ENCODE measurements at places on chromosomes 4 and X.

GRCh38 chr4:172772781-172773180, 395.8 kb upstream of the GALNT7 start:
- DNase-seq = no peak

GRCh38 chr4:4560642-4561041, 18.8 kb upstream of the STX18 start:
- no peak for DNase-seq

DNA sequence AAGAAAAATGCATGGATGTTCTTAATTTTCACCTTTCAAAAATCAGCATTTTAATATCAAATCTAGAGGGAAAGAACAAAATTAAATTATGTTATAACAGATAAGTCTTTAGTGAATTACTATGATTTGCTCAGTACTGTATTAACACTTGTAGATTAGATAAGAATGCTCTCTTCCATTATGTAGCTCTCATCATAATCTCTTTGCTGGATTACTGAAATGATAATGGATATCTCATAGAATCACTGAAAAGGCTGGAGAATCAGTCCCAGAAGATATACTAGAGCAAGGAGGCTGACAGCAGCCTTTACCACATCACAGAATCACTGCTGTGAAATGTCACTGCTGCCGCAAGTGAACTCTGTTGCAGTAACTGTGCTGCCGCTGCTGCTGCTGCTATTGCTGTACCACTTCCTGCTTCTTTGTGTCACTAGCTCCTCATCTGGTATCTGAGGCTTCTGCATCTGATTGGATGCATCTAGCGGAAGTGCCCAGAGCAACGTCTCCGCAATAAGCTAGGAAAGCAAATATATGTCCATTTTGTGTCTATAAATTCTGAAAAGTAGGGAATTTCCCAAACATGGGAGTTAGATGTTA, 738.2 kb downstream of the ADGRL3 start:
- DNase-seq = no peak

GRCh38 chr4:25939330-25939729, 25.3 kb downstream of the SMIM20 start:
- no peak for DNase-seq

- no peak for DNase-seq
These were observed 179.0 kb downstream of the PDGFC start for GRCh38 chr4:156792462-156793085.

DNA sequence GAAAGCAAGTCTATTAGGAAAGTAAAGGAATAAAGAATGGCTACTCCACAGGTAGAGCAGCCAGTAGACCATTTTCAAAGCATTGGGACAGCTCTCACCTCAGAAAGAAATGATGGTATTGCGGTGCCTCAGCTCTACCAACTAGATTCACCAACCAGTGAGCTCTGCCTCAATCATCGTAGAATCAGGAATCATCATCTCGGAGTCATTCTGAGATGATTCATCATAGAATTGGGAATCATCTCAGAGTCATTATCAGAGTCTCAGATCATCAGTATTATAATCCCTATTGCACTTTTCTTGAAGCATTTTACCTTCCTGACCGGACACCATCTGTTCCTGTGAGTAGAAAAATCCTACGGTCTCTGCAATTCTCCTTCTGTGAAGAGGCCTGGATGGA, 17.5 kb upstream of the SAT1 start:
- no peak for DNase-seq

DNA sequence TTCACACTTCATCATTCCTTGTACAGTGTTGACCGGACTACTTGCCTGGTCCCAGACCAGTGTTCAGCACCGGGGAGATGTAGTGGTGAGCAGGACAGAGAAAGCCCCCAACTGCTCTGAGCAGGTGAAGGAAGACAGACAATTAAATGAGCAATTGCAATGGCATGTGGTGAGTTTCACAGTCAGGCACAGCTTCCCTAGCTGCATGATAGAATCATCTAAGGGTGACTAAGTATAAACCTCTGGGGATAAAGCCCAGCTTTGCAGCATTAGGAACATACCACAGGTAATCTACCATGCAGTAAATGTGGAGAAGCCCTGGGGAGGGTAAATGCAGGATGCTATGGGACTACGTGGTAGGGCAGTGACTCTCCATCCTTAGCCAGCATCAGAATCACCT, 47.8 kb downstream of the TMA16 start:
- no peak for DNase-seq

- DNase-seq = no peak
These were observed 747.6 kb downstream of the PCDH7 start for GRCh38 chr4:31467781-31468180.

- DNase-seq = no peak
These were observed 961.0 kb downstream of the PCDH18 start for GRCh38 chr4:136571315-136571714.

DNA sequence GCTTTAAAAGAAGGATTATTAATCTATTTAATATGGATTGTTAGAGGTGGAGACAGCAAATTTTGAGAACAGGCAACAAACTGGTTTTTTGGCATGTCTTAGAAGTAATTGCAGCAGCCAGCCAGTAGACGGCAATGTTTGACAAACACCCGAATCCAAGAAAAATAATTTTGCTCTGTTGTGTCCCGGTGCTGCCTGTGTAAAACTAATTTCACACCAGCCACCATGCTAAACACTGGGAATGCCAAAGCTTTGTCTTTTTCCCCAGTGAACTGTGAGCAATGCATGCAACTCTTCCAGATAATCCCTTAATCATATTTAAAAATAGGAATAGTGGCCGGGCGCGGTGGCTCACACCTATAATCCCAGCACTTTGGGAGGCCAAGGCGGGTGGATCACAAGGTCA, 25.9 kb downstream of the SMIM31 start:
- DNase-seq = peak; percentile 59

GRCh38 chr4:56409511-56410090, 22.3 kb upstream of the AASDH start:
- DNase-seq = no peak

- DNase-seq = peak; percentile 17
These were observed 97.4 kb downstream of the COL4A5 start for GRCh38 chrX:108537005-108537404.

GRCh38 chrX:1493877-1494510, 41.3 kb upstream of the ASMTL start:
- DNase-seq = peak; percentile 56

DNA sequence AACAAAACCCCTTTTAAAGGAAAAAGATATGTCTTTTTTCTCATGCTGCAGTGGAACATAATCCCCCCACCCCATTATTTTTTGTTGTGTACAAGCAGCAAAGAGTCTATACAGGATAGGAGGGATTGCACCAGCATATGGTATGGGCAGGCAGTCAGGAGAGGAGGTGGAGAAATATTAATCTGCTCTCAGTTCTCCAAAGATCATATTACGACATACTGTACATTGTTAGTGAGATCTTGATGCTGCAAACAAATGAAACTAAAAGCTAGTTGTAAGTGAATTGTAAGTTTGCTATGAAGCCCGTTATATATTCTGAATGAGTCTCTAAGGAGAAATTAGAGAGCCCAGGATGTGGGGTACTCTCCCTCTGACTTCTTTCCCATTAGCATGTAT, 75.3 kb downstream of the RAPGEF2 start:
- DNase-seq = no peak

- DNase-seq = no peak
These were observed 771 bp upstream of the RBPJ start for GRCh38 chr4:26319949-26320537.

GRCh38 chrX:103941201-103941975, 21.0 kb upstream of the TMSB15B start:
- DNase-seq = peak; percentile 42

DNA sequence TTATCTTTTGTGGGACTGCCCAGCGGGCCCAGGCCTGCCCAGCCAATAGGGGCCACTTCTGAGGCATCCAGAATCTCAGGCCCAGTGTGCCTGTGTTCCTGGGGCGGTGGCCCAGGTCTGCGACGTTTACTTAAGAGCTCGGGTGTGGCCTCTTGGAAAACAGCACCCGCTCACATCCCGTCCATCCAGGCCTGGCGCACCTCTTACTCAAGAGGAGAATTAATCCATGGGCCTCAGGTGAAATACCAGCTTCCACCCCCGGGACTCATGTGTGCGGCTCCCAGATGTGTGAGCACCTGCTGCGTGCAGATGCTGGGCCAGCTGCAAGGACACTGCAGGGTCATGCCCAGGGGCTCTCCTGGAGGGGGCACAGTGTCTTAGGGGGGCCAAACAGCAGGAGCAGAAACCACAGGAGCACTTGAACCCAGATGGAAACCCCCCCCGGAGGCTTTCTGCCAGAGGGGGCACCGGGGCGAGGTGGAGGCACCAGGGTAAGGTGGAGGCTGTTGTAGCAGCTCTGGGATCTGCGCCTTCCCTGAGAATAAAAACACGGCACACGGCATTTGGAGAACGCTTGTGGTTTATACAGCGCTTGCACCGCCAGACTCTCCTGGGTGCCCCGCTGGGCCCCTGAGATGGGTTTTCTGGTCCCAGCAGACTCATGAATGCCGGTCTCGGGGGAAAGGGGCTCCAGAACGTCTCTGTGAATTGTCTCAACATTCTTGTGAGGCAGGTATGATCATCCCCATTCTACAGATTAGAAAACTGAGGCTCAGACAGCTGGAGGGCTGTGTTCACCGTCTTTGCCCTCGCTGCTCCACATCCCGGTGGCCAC, 2.8 kb downstream of the PSAPL1 start:
- no peak for DNase-seq

GRCh38 chrX:48864210-48864609, 28.8 kb upstream of the PCSK1N start:
- DNase-seq = no peak

DNA sequence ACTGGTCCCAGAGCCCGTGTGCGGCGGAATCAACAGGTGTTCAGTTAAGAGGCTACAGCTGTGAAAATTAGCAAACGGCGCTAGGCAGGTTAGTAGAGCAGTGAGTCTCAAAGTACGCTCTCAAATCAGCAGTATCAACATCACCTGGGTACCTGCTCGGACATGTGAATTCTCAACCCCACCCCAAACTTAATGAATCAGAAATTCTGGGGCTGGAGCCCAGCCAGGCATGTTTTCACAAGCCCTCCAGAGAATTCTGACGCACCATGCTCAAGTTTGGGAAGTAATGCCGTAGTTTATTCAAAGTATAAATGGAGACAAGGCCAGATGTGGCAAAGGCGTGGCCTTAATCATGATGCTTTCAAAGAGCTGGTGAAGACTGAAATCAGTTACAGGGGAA, 58.2 kb upstream of the PTCHD1 start:
- no peak for DNase-seq

GRCh38 chrX:113950081-113950678, 633.7 kb upstream of the HTR2C start:
- DNase-seq = no peak

GRCh38 chrX:13110433-13111324, 66.3 kb upstream of the FAM9C start:
- no peak for DNase-seq

- DNase-seq = no peak
These were observed 99.6 kb upstream of the CCSER1 start for GRCh38 chr4:90027565-90027964.

- no peak for DNase-seq
These were observed 33.2 kb upstream of the SLC9A7 start for GRCh38 chrX:46791927-46792809.

GRCh38 chr4:7774301-7775294, 165.1 kb downstream of the AFAP1 start:
- DNase-seq = no peak

DNA sequence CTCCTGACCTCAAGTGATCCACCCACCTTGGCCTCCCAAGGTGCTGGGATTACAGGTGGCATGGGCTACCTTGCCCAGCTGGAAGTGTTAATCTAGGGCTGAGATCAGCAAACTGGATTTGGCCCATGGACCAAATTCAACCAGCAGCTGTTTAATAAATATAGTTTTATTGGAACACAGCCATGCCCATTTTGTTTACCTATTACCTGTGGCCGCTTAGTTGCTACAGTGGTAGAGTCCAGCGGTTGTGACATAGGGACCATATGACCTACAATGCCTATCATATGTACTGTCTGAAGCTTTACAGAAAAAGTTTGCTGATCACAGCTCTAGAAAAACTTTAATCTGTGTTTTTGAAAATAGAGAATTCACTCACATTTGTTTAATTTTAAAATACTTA, 17.2 kb upstream of the PDHA1 start:
- no peak for DNase-seq

DNA sequence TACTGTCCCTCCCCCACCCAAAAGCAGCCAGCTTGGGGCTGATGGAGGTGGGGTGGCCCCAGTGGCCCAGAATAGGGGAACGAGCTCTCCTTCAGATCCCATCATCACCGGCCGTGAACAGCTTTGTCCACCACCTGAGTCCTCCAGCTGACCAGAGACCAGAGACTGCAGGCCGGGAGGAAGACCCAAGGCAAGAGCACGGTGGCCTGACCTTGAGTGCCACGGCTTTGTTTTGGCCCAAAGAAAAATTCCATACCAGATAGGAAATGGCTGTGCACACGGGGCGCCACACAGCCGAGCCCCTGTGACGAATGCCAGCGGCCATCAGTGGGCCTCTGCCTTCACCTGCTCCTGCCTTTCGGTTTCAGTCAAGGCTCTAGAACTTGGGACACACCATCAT, 5.2 kb downstream of the HMX1 start:
- DNase-seq = no peak

DNA sequence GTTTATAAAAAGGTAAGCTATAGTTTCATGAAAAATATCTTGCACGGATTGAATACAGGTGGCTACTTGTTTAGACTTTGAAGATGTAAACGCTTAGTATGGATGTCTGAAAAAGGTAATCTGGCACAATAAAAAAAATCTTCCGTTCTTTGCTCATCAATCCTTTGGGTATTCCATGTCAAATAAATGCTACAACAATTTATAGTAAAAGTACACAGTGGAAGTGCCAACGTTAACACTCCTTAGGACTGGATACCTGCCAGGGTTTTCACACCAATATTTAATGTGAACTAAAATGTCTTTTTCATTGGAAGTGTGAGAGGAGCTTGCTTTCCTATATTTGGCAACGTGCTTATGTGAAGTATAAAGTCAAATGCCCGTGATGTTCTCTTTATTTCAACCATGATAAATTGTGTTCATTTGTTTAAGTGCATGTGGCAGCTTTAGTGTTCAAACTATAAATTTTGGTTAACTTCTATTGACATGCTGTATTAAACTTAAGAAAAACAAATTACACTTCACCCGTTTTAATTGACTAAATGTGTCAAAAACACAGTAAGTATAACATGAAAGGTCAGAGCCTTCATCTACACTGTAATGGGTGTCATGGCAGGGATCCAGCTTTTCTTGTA, 121.7 kb upstream of the HAND2 start:
- DNase-seq = no peak

- no peak for DNase-seq
These were observed 319.1 kb upstream of the RPS6KA3 start for GRCh38 chrX:20585782-20586181.

GRCh38 chr4:8105306-8106100, 53.1 kb downstream of the ABLIM2 start:
- no peak for DNase-seq

DNA sequence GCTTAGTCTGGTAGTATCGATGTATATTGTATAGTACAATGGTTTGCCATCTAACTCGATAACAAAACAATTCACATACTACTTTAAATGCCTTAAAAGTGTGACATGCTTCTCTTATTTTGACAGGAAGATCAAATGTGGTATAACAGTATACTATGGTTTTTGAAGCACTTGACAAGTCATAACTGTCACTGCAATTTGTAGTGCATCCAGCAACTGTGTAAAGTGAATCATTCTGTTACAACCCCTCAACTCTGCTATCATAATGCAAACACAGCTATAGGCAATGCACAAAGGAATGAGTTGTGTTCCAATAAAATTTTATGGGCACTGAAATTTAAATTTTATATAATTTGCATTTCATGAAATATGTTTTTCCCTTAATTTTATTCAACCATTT, 14.0 kb downstream of the RAP1GDS1 start:
- DNase-seq = no peak

All from Ammon's horn (tissue), 1 donor.